ENCODE measurements at places on chromosomes 6 and 20.

GRCh38 chr6:104281370-104281769 lies 578.3 kb downstream of the HACE1 start:
- DNase-seq, result no peak

DNA sequence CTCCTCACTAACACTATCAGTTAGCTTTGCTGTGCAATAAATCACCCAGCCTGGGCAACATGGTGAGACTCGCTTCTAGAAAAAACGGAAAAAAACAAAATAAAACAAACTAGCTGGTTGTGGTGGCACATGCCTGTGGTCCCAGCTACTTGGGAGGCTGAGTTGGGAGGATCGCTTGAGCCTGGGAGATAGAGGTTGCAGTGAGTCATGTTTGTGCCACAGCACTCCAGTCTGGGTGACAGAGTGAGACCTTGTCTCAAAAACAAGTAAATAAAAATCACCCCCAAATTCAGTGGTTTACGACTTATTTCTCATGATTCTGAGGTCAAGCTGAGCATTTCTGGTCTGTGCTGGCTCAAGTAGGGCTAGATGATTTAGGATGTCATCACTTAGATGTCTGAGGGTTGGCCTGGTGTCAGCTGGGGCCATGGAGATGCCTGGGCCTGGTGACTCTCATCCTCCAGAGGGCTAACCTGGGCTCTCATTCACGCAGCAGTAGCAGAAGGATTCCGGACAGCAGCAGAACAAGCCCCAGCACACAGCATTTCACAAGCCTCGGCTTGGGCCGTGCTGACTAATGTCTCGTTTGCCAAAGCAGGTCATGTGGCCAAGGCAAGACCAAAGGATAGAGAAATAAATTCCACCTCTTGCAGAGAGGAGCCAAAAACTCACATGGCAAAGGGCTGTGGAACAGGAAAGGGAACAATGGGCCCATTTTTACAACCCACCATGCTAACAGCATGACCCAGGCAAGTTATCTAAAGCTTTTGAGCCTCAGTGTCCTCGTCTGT lies 32.5 kb downstream of the MGME1 start:
- no peak for DNase-seq

GRCh38 chr20:44979090-44979621 lies 12.8 kb downstream of the STK4 start:
- peak; percentile 37 for DNase-seq

- no peak for DNase-seq
Observed at GRCh38 chr6:13883966-13884365, 40.8 kb upstream of the RNF182 start.

DNA sequence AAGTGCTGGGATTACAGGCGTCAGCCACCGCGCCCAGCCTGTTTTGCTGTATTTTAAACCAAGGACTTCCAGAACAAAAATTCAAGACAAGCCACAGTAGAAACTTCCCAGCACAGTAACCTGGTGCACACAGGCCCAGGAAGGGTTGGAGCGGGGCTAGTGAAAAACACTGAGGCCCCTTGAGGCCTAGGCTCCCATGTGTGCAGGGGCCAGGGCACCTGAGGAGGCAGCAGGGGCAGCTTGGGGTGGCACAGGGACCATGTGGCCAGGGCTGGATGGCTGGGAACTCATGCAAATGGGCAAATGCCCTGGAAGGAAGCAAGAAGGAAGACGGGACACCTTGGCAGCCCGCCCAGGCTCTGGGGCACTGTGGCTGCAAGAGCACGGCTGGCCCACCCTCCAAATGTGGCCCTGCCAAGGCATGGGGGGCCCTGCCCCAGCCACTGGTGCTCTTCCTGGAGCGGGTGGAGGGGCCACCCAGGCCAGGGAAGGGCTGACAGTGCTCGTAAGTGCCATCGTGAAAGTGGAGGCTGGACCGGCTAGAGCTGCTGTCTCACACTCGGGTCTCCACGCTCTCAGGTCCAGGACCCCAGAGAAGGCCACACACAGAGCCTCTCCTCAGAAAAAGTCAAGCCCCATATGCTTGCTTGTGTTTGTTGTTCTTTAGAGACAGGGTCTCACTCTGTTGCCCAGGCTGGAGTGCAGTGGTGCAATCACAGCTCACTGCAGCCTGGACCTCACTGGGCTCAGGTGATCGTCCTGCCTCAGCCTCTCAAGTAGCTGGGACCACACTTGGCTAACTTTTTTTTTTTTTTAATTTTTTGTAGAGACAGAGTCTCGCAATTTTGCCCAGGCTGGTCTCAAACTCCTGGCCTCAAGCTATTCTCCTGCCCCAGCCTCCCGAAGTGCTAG lies 10.3 kb downstream of the SLC2A4RG start:
- DNase-seq, result no peak

- DNase-seq, result no peak
Observed at GRCh38 chr6:125639466-125640020, 109.9 kb upstream of the HEY2 start.

GRCh38 chr6:19231878-19232561 lies 605.1 kb upstream of the ID4 start:
- no peak for DNase-seq

- no peak for DNase-seq
Observed at GRCh38 chr6:138004430-138005287, 102.6 kb downstream of the PERP start.

GRCh38 chr6:80465513-80465912 lies 359.0 kb downstream of the BCKDHB start:
- DNase-seq, result no peak

GRCh38 chr20:58864346-58864745 lies 11.8 kb downstream of the GNAS start:
- no peak for DNase-seq

DNA sequence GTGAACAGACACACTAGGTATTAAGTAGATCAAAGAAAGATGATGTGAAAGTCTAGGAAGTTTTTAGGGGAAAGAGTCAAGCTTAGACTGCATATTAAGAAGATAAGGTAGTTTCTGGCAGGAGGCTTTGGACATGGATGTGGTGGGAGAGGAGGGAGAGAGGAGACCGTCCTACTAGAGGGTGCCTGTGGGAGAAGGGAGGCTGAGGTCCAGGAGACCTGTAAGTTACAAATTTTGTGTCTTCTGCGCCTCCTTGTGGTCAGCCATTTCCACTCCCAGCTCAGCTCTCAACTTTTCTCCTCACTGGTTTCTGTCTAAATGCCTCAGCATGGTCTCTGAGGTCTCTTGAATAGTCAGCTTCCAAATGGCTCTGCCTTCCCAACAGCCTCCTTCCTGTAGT lies 193.5 kb downstream of the UNC5CL start:
- no peak for DNase-seq

GRCh38 chr6:36244641-36245280 lies 25.1 kb upstream of the PNPLA1 start:
- DNase-seq, result no peak

DNA sequence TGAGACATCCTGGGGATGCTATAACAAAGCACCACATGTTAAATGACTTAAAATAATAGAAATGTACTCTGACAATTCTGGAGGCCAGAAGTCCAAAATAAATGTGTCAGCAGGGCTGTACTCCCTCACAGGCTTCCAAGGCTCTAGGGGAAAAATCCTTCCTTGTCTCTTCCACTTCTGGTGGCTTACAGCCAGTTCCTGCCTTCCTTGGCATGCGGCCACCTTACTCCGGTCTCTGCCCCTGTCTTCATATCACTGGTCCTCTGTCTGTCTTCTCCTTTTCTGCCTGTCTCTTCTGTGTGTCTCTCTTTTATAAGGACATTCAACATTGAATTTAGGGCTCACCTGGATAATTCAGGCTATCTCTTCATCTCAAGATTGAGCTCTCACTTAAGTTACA lies 155.3 kb upstream of the SYNCRIP start:
- no peak for DNase-seq

- no peak for DNase-seq
Observed at GRCh38 chr6:157982563-157983405, 1.1 kb downstream of the SYNJ2 start.

GRCh38 chr20:50670126-50670862 lies 21.0 kb downstream of the RIPOR3 start:
- DNase-seq, result no peak

DNA sequence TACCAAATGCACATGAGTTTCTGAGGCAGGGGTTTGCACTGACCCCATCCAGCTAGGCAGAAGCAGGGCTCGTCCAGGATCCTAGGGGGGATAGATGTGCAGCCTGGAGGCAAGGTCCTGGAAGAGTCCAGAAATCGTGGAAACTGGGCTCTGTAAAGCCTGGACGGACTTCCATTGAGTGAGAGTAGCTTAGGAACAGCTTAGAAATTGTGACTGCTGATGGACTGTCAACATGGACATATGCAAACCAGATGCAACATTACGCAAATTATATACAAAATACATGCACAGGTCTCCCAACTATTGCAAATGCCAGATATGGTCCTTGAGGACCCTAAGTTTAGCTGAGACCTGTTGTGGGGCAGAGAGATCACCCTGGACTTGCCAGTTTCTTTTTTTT lies 4.8 kb upstream of the EMILIN3 start:
- DNase-seq, result no peak

DNA sequence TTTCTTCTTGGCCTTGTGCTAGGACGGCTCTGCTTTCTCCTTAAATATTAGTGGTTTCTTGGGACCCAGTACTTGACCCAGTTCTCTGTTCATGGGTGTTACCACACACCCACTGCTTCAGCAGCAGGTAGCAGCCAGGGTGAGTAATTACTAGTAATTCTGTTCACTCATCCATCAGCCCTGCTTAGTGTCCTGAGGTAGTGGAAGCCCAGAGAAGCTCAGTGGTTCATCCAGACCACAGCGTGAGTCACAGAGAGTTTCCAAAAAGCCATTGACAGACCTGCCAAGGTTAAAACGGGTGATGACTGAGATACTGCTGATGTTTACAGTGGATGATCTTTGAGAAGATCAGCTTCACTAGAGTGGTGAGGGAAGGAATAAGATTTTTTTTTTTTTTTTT lies 51.7 kb upstream of the HINT3 start:
- DNase-seq, result peak; percentile 42

GRCh38 chr6:38782616-38783015 lies 67.5 kb downstream of the DNAH8 start:
- DNase-seq, result no peak

- DNase-seq, result no peak
Observed at GRCh38 chr6:112416866-112417265, 69.7 kb downstream of the RFPL4B start.

DNA sequence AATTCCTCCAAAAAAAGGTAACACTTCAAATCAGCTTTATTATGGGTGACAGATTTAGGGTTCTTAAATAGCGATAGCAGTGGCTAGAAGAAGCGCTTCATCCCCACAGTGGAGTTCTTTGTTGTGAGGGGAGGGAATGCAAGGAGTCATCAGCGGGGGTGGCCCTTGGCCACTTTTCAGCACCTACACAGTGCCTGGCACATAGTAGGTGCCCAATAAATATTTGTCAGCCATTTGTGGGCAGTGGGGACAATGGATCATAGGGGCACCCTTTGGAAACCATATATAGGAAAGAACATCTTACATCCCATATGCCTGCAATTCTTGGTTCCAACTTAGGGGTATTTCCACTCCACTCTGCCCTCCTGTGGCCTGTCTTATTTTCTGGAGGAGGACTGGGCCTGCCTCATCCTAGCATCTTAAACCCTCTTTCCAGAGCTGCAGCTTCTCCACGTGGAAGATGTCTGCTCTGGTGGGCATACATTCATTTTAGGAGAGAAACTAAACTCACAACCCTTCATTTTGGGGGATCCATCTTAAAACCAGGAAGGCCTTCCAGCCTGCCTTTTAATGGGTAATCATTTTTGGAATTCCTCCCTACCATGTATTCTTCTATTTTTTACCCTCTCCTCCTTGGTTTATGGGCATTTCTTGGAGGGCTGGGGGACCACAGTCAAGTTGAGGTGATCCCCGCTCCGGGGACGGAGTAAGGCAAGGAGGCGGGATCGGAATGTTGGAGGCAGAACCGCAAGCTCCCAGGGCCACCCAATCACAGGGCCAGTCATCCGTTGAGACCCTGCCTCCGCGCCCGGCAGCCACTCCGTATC lies 2.6 kb upstream of the GPSM3 start:
- no peak for DNase-seq

DNA sequence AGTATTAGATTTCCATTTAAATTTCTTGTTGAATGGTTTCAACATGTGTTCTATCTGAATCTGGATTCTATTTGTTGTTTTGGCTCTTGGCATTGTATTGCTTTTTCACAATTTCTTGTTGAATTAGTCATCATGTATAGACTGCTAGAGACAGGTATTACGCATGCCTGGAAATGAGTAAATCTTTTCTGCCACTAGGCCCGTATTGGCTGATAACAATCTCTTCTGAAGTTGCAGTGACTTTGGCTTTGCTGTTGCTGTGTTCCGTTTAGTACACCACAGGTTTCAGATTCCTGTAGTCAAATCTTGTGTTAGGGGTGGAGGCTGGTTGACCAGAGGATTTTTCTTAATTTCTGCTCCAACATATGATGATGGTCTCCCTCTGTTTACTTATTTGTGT lies 1339.4 kb downstream of the GRIK2 start:
- DNase-seq, result no peak

DNA sequence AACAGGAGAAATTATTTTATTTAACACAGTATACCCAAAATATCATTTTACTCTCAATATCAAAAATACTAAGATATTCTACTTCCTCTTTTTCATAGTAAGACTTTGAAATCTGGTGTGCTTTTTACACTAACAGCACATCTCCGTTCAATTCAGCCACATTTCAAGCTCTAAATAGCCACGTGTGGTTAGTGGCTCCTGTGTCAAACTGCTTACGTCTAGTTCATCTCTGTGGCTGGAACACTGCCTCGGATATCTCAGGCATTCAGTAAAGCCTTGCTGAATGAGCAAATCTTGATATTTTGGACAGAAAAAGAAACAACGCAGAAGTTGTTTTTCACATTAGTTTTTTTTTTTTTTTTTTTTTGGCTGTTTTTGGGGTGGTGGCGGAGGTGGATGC lies 136.1 kb downstream of the EYA4 start:
- DNase-seq, result no peak

DNA sequence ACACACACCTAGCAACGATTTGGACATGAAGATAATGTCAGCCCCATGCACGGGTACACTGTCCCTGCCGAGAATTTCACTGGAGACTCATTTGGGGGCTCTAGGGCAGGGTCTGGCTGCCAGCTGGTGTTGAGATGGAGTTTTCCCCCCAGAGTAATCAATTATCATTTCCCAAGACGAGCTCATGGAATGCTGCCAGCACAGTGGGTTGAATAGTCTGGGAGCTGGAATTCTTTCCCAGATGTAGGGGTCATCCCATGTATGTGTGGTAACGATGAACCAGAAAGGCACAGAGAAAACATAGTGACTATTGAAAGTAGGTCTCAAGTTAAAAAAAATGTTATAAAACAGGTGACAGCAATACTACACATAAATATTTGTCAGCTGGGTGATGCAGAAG lies 579.9 kb downstream of the MAFB start:
- no peak for DNase-seq

- no peak for DNase-seq
Observed at GRCh38 chr20:63312690-63313348, 19.8 kb downstream of the COL20A1 start.

DNA sequence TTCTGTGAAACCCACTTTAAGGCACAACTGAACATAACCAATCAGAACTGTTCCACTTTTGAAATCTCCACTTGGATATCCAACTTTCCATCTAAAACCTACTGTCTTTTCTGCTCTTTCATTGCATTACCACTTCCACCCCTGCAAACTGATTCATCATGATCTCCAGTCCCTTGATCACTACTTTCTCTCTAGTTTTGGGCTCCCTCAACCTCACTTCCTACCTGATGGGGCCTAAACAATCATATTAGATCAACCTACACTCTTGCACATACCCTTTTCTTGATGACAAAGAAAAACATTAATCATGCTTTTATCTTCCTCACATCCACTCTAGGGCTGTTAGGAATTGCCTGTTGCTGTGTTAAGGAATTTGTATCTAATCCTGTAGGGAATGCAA lies 137.6 kb downstream of the PDSS2 start:
- no peak for DNase-seq

GRCh38 chr6:84756466-84756865 lies 7.9 kb downstream of the TBX18 start:
- no peak for DNase-seq
